Inflammatory macrophage (primary cell): ENCODE measurements at places on chromosomes 7 and 10.
A peak's percentile ranks its signal among the peaks of the same experiment; 100 is the strongest.

DNA sequence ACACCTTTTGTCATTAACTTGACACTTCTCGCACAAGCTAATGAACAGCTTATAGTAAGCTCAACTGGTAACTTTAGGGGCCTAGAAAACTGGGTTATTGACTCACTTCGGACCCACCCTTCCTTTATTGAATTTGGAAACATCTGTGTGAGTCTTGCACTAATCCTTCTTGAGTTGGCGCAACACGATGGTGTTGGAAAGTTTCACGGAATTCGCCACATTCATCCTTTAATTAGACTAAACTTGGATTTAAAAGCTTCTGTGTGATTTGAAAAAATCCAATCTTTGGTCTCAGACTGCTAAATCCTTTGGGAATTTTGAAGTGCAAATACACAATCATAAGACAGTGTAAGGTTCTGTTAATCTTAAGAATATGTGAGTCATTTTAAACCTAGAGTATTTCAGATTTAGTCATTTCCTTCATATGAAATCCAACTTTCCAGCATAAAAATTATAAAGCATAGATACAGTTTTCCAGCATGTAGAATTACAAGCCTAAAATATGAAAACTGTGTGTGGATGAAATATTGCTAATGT lies 15.1 kb downstream of the FZD8 start:
- DNase-seq, result no peak

DNA sequence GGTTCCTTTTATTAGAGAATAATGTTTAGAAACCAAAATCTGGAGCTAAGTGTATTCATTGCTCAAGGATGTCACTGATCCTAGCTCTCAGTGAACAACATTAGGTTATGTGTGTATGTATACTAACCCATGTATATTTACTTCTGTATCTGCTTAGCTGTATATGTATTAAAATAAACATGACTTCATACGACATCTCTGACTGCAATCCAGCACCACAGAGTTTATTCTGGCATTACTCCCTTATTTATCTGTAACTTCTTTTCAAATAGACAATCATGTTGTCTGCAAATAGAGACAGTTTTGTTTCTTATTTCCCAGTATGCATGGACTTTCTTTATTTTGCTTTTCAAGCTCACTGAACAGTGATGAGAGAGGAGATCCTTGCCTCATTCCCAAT lies 441.0 kb upstream of the NFE2L3 start:
- DNase-seq, result no peak

GRCh38 chr10:3412071-3412582 lies 239.5 kb upstream of the PITRM1 start:
- no peak for DNase-seq

DNA sequence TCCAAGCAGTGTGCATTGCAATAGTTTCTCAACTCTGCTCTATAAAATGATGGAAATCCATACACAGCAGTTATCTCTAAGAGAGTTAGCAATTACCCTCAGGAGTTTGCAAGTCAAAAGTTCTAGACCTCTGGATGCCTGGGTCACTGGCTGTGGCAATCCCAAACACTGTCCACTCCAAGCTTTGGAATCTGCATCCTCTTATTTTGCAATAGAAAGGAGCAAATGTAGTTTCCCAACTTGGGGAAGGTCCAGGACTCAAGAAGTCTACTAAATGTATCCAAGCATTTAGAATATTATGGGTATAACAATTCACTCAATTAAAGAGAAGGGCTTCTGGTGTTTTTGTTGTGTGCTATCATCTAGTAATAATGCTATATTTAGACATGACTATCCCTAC lies 131.3 kb upstream of the NRP1 start:
- no peak for DNase-seq

GRCh38 chr7:71193099-71193810 lies 61.3 kb downstream of the GALNT17 start:
- DNase-seq, result no peak

DNA sequence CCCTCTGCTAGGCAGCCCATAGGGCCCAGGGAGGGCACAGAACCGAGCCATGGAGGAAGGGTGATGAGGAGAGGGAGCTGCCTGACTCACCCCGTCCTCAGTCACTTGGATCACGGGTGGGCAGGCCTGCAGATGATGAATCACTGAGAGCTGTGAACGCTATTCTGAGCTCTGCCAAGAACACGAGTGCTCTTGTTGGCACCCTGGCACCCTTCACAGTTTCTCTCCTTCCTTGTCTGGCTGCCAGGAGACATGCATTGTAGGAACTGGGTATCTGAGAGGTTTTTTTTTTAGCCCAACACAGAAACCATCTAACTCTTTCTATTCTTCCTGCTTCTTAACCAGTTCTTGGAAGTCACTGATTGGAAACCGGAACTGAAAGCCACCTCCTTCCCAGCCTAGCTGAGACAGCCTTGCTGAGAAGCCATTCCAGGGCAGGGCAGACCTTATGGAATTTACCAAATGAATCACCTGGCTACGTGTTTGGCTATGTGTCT lies 82.1 kb downstream of the SLC37A3 start:
- DNase-seq, result peak; percentile 83

GRCh38 chr10:132827423-132827789 lies 41.5 kb upstream of the NKX6-2 start:
- no peak for DNase-seq

DNA sequence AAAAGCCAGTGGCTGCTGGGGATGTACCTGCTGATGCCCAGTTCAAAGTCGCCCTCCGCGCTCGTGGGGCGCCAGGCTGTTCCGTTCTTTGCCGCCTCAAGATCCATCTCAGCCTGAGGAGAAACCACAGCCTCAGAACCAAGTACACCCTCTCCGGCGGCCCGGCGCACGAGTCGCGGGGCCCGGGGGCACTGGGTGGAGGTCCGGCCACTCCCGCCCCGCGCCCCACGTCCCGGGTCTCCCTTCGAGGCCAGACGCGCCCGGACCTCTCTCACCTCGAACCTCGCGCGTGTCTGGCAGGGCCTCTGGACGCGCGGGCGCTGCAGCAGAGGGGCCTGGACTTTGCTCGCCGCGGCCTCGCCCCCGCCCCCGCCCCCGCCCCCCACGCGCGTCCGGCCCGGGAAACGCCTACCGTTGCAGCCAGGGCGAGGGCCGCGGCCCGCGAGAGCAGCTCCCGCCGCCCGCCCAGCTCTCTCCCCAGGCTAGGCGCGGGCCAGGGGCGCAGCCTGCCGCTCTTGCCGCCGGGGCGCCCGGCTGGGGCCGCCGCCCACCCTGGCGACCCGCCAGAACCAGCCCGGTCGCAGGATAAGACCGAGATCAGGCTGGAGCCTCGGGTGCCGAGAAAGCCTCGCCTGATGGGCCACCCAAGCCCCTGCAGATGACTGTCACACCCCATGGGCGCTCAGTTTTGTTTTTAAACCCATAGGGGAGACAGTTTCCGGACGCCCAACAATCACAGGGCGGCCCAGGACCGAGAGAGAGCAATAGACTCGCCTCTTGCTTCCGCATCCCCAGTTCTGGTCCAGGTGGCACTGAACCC lies at the start of gene ABCB4:
Gene ABCB4 (minus strand): TSS at position 322 of the 820 bp plus-strand sequence. CDS start 215 bp downstream, at position 107.
- DNase-seq, result peak; percentile 10

DNA sequence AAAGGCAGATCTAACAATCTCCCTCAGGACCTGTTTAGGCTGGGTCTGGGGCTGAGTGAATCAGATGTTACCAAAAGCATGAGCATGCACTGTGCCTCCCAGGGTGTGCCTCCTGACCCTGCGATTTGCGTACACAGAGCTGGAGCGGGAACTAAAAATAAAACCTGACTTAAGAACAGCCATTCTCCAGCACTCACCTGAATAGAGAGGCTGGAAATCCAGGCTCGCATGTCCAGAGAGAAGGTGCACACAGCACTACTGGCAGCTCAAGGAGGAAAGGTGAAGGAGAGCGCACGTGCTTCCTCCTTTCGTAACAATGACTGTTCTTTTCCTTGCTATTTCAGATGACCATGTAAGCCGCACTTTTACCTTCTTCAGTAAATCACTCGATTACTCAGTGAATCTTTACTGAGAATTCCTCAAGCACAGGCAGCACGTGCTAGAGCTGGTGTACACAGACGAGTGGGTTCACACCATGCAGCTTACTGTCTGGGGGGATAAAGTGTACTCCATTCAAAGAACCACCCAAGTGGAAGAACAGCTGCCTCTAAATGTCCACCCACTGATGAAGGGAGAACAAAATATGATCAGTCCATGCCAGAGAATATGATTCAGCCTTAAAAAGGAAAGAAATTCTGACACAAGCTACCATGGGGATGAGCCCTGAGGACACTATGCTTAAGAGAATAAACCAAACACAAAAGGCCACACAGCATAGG lies 45.6 kb downstream of the SFMBT2 start:
- no peak for DNase-seq

DNA sequence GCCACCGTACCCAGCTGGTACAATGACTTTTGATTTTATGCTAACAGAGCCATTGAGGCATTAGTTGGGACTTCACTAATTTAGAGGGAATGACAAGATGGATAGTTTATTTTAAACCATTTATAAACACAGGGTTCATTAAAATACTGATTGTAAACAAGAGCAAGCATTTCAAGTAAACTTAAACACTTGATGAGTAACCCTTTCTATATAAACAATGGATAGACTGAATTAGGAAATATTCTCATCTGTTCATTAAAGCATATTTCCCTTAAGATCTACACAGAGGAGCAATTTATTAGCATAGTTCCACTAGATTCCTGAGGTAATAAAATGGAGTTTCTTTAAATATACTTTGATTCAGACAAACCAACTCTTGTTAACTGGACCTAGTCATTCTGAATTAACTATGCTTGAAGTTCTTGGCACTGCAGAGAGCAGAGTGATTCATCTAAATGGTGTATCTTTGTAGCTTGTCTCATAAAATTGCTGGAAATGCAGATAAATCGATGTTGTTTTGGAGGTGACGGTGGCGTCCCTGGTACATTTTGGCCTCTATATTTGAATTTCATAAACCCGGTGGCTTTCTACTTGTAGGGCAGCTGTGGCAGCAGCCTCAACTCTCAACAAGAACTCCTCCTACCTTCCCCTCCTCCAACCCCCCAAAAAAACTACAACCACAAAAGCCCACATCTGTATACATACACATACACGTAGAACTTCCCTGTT lies 15.4 kb upstream of the VDAC2 start:
- DNase-seq, result no peak

DNA sequence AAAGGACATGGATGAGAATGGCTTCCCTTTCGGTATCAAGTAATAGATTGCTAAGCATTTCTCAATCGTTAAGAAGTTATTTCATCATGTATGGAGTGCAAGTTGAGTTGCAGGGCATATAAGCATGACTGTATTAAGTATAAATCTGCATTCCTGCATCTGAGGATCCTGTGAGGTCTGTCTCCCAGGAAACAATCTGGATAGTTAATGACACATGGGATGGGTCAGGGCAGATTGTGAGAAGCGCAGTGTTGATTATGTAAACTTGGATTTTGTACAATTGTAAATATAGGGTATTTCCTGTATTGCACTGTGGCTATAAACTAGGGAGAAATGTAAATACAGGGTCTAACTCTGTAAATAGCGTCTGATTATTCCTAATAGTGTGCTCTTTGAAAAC lies 102.6 kb downstream of the PLXDC2 start:
- peak; percentile 51 for DNase-seq

DNA sequence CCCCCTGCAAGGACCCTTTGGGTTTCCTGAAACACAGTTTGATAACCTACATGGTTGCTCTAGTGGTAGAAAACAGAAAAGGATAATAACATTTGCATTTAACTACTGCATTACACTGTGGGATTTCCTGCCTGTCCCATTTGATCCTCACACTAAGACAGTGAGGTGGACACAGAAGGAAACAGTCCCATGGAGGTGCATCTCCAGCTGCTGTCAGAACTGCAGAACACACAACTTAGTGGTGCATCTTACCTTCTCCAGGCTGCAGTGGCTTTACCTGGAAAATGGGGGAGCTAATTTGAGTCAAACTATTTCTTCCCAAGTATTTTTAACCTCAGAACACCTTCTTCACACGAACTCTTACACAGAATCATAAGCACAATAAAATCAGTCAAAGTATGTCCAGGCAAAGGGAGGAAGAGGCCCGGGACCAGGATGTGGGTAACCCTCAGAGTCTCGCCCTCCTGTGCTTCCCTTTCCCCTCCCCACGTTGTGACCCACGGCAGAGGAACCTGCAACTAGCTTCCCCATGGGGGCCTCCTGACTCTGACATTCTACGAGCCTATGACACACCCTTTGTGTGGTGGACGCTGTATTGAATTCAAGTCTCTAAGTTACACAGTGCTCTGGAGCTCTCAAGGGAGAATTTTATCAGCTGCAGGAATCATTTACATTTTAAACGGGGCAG lies 33.7 kb downstream of the SCRN1 start:
- peak; percentile 75 for DNase-seq

DNA sequence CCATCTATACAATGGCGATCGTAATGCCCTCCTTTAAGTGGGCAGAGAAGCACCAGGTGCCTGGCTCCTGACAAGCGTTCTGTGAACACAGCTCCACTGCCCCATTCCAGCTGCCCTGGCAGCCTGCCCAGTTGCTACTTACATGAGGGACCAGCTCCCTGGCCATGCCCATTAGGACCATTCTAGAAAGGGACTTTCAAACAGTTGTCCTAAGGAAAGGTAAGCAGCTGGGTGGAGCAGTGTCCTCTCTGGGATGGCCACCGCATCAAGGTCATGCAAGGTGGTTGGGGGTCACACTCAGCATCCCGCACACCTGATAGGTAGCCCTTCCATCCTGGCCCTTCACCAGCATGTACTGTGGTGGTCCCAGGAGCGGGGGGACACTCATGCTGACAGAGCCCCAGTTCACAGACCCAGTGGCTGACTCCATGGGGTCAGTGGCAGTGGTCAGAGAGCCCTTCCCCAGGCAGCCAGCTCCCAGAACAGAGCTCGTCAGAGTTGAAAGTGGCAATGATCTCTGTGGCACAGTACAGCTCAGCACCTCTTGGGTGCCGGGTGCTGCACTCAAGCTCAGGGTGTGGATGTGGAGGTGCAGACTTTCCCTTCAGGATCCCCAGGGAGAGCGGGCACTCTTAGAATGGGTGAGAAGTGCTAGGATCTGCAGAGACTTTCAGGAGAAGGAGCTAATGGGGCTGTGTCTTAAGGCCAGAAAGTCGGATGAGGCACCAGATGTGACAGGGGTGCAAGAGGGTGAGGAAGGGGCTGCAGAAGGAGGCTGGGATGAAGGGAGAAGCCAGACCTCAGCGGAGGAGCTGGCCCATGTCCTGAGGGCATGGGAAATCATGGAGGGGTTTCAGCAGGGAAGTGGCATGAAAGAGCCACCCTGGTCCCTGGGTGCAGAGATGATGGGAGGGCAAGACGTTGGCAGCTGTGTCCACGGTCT lies 10.9 kb downstream of the MMRN2 start:
- no peak for DNase-seq

- no peak for DNase-seq
These were observed 82.6 kb downstream of the UPF2 start for GRCh38 chr10:11959966-11960365.
